ENCODE measurements at places on chromosomes 7 and 10. TPM values are rescaled to one million over a fixed set of nuclear protein-coding genes. Genes with fewer than 3 reads are reported as not detected.

- peak; percentile 49 for DNase-seq
These were observed 290.9 kb downstream of the CRPPA start for GRCh38 chr7:16130111-16131110.

DNA sequence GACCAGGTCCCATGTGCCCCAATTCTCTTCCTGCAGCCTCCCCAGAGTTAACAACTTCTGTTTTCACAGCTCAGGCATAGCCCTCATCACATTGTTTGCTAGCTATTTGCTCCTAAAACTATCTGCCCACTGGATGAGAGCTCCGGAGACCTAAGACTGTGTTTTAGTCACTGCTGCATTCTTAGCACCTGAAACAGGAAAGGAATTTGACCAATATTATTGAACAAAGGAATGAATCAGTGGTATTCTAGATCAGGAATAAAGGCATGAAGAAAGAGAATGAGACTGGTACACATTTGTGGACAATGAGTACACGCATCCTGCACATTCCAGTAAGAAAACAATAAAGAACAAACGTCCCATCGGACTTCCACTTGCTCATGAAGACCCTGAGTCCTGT is 54.8 kb downstream of the PPP1R17 start:
- no peak for DNase-seq

- no peak for DNase-seq
These were observed 57.7 kb upstream of the COMTD1 start for GRCh38 chr10:75293446-75293820.

DNA sequence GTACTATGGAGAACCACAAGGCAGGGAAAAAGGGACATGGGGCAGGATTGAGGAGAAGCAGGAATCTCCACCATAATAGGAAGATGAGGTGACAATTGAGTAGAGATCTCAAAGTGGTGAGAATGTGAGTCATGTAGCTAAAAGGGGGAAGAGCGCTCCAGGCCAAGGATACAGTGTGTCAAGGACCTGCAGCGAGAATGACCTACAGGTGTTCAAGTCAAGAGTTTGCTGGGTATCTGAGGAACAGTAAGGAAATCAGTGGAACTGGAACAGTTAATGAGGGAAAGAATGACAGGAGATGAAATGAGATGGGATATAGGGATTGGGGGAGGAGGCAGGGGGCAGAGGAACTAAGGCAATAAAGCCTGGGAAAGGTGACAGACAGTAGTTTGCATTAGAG is 33.6 kb downstream of the SFR1 start:
- no peak for DNase-seq

GRCh38 chr10:33802566-33802965 is 468.1 kb upstream of the NRP1 start:
- DNase-seq: no peak

Gene EFCAB10
- not detected for total RNA-seq

Gene STEAP2
- 1.7 TPM for total RNA-seq

Gene NKX1-2
- total RNA-seq: not detected

Gene LRRC18
- total RNA-seq: not detected

Gene SFXN2
- 7.1 TPM for total RNA-seq

Gene PPP1R9A
- total RNA-seq: 19.2 TPM
